ENCODE measurements at places on chromosomes 5 and 9.
A peak's percentile ranks its signal among the peaks of the same experiment; 100 is the strongest.

- peak; percentile 12 for DNase-seq
Measured at GRCh38 chr5:88979244-88979643, 96.3 kb upstream of the MEF2C start.

- peak; percentile 75 for DNase-seq
Measured at GRCh38 chr5:133868946-133869518, 99.4 kb downstream of the C5orf15 start.

GRCh38 chr5:82570-82969 lies 9.4 kb upstream of the PLEKHG4B start:
- no peak for DNase-seq

- no peak for DNase-seq
Measured at GRCh38 chr5:150649108-150650020, 8.9 kb downstream of the SYNPO start.

DNA sequence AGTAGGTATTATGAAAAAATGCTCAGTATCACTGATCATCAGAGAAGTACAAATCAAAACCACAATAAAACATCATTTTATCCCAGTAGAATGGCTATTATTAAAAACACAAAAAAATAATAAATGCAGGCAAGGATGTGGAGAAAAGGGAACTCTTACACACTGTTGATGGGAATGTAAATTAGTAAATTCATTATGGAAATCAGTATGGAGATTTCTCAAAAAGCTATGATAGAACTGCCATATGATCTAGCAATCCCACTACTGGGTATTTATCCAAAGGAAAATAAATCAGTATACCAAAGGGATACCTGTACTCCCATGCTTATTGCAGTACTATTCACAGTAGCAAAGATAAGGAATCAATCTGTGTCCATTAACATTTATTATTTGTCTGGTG lies 209.6 kb downstream of the FER start:
- no peak for DNase-seq

DNA sequence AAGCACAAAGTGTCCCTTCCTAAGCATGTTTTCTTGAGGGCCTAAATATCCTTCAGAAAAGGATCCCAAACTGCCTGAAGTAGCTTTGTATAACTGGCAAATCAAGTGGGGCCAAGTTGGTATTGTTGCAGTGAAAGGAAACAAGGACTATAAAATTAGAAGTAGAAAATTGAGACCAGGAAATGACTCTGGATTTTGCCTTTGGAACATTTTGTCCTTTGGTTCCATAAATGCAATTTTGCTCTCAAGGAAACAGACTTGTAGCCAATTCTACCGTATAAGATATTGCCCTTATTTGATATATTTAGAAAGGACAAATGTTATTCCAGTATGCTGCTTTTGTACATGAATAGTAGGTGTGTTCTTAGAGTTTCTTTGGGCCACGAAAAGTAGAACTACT lies 34.4 kb downstream of the RABGAP1 start:
- no peak for DNase-seq

DNA sequence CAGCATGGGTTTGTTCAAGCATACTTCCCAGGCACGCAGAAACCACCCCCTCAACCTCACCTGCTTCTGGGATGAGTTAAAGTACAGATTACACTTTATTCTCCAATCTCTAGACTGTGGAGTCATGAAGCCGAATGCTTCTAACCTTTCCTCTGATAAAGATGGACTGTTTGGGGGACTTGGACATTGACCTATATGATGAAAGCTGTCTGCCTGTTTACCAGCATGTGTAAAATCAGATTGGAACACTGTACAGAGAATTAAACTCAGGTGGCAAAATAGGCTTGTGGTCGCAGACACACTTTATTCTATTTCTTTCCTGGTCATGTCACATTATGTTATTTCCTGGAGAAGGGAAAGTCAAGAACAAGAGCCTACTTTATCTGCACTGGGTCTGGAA lies 25.7 kb downstream of the IL9 start:
- no peak for DNase-seq

GRCh38 chr5:169390265-169390664 lies 89.3 kb upstream of the SLIT3 start:
- DNase-seq: no peak

- no peak for DNase-seq
Measured at GRCh38 chr9:17536027-17536426, 42.8 kb upstream of the SH3GL2 start.

DNA sequence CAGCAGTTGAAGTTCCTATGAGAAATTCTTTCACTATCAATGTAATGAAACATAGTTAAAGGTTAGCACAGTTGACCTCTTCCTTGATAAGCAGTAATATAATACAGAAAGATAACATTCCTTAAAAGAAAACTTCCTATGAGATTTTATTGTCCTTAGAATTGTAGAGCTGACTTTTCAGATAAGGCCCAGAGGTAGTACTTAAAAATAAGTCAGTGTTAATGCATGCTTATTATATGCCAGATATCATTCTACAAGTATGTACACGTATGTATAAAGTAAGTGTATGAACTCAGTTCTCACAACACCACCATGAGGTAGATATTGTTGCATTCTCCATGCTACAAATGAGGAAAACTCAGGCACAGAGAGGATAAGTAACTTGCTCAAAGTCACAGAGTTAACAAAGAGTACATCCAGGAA lies 15.3 kb downstream of the AP3S1 start:
- no peak for DNase-seq

DNA sequence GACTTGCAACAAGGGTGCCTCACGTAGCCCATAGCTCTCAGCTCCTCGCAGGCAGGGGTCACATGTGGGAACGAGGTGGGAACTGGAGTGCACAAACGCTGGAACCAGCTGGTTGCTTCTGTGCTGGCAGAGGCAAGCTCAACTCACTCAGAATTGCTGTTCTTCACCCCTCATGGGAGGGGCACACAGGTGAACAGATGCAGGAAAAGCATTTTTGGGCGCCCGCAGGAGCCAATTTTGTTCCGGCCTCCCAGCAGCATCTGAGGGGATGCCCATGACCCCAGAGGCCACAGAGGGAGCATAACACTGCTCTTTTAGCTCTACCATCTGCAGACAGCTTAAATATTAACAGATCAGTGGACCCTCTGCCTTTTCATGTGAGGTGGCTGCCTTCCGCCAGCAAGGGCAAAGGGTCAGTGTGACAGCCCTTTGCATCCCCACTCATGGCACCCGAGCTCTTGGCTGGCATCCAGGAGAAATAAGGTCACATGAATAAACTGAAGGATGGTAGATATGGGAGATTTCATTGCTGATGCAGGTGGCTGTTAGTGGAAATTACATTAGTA lies 196.2 kb downstream of the SLCO4C1 start:
- DNase-seq: no peak

DNA sequence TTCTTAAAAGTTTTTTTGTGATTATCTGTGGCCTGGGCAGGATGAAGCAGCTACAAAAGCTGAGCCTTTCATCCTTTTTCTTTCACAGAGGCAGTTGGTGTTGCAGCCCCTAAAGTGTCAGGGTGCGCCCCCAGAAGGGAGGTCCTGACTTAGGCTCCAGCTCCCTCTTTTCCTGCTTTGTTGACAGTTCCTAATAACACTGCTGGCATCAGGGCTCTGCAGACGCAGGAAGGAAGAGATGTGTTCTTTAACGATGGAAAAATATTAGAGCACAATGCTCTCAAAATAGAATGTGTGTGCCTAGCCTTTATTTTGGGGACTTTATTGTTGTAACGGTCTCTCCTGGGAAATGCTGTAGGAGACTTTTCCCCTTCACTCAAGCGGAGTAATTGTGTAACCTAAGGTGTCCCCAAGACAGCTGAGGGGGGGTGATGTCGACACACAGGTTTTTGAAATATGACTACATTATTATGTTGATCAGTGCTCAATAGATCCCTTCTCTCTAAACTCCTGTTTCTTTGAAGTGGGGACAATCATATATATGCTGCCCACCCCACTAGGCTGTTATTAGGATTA lies 135.6 kb downstream of the SEMA6A start:
- DNase-seq: no peak

GRCh38 chr5:121675924-121676323 lies 175.8 kb upstream of the FTMT start:
- no peak for DNase-seq

DNA sequence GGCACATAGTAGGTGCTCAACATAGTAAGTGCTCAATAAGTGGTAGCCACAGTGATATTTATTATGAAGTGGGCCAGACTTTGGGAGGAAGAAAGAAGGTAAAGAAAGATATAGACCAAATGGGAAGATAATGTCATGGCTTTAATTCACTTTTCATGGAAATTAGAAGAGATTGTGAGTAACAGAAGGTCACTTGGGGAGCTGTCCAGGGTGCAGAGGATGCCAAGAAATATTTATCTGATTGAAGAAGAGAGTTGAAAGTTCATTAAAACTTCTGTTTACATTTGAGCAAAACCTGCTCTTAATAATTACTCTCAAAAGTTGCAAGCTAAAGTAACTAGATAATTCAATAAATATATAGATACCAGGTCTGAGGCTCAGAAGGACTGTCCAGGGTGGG lies 28.3 kb upstream of the IL33 start:
- no peak for DNase-seq

DNA sequence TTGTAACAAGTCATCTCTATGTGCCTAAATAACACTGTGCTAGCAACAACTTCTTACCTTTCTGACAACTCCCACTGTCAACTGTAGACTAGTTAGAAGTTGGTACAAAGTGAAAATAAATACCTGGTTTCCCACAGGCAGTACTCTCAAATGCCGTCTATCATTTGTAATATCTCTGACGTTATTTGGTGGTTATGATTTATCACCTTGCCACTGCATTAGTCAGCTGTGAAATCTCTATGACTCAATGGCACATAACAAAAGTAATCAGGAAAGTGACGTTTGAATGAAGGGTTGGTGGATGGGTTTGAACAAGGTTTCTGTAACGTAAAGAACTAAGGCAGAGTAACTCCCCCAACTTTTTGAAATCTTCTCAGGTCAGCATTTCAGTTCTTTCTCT lies 592.3 kb downstream of the MAT2B start:
- DNase-seq: no peak

GRCh38 chr5:173045474-173045873 lies 10.7 kb upstream of the CREBRF start:
- DNase-seq: no peak

DNA sequence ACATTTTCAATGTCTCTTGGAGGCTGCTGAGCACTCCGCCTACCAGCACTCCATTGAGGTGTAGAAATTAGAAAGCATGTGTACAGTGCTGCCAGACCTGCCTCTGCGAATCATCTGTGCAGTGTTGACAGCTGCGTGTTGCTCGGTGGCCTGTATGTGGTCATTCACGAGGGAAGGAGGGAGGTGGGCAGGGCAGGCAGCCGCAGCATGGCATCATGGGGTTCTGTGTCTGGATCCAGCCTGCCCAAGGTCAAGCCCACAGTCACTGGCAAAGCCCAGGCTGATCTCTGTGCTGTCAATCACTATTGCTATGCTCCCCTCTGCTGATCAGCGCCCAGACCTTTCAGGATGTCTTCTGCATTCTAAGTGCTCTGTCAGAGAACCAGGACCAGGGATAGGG lies 8.0 kb upstream of the PDZD2 start:
- no peak for DNase-seq
